ENCODE measurements at places on chromosomes 1 and 21.

DNA sequence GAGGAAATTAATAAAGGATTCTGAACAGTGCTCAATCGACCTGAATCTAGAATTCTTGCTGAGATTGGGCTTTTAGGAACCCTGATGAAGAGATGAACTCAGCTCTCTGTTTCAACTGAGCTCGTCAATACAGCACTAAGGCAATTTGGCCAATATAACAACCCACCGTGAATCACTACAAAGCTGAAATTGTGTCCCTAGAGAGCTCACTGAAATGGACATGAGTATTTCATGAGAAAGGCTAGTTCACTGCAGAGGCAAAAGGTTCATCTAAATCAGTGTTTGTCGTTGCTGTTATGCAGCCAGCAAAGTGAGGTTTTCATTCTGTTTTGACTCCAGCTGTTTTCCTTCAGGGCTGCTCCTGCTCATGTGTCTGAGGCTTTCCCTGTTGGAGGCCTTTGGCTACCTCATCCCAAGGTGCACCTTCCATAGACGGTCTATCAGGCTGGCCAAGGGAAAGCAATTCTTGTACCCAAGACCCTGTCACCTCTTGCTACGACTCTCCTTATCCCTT, 83.5 kb downstream of the URB2 start:
- DNase-seq, result no peak

GRCh38 chr21:35323947-35324346, 274.8 kb upstream of the RUNX1 start:
- DNase-seq, result no peak

DNA sequence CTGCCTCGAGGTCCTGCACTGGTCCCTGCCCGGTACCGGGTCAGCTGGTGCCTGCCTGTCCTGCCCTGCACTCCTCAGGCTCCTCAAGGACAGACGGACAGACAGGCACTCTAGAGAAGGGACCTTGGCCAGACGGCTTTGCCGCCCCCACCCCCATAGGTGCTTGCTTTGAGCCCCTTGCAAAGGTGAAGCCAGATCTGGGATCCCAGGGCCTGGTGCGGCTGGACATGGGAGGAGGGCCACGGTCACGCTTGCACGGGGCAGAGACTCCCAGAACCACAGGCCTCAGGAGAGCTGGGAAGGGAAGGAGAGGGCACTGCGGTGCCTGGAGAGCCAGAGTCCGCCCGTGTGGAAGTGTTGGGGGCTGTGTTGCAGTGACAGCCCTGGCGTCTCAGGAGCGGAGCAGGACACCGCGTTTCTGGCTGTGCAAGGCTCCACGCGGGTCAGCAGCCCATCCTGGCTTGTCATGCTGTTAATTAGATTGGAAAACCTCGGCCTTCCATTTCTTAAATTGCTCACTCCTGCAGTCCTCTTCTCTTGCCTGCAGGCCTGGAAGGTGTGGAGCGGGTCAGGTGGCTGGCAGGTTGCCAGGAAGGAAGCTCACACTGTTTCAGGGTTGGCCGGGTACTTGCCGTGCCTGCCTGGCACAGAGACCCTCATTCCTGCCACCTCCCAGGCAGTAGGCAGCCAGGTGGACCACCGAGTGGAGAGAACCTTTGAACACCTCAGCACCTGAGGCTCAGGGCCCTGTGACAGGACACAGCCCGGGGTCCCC, 16.3 kb downstream of the COL18A1 start:
- no peak for DNase-seq

- DNase-seq, result no peak
Observed at GRCh38 chr1:151939141-151939540, 29.8 kb upstream of the THEM4 start.

DNA sequence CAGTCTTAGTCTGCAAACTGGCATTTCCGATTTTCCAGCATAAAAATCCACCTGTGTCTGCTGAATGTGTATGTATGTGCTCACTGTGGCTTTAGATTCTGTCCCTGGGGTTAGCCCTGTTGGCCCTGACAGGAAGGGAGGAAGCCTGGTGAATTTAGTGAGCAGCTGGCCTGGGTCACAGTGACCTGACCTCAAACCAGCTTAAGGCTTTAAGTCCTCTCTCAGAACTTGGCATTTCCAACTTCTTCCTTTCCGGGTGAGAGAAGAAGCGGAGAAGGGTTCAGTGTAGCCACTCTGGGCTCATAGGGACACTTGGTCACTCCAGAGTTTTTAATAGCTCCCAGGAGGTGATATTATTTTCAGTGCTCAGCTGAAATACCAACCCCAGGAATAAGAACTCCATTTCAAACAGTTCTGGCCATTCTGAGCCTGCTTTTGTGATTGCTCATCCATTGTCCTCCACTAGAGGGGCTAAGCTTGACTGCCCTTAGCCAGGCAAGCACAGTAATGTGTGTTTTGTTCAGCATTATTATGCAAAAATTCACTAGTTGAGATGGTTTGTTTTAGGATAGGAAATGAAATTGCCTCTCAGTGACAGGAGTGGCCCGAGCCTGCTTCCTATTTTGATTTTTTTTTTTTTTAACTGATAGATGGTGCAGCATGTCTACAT, 2.5 kb upstream of the OLFML3 start:
- DNase-seq, result no peak

GRCh38 chr1:87137342-87137739, 191.3 kb upstream of the LMO4 start:
- no peak for DNase-seq

DNA sequence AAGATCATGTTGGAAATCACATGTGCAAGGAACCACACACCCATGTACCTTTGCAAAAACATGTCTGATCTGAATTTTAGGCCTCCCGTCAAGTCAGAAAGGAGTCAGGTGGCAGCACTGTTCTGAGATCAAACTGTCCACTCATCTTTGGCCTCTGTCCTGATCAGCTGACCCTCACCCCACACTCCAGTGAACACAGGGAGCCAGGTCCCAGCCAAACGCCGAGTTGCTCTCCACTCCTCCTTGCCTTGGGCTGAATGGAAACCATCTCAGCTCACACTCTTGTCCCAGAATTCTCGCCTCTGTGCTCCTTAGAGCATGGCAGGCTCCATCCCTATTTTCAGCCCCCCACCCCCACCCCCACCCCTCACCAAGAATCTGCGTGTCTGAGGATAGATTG, 4.6 kb upstream of the RNF186 start:
- no peak for DNase-seq

- no peak for DNase-seq
Observed at GRCh38 chr1:41783189-41783639, 135.5 kb downstream of the HIVEP3 start.

- DNase-seq, result no peak
Observed at GRCh38 chr1:151994956-151995355, 1.3 kb upstream of the S100A10 start.

DNA sequence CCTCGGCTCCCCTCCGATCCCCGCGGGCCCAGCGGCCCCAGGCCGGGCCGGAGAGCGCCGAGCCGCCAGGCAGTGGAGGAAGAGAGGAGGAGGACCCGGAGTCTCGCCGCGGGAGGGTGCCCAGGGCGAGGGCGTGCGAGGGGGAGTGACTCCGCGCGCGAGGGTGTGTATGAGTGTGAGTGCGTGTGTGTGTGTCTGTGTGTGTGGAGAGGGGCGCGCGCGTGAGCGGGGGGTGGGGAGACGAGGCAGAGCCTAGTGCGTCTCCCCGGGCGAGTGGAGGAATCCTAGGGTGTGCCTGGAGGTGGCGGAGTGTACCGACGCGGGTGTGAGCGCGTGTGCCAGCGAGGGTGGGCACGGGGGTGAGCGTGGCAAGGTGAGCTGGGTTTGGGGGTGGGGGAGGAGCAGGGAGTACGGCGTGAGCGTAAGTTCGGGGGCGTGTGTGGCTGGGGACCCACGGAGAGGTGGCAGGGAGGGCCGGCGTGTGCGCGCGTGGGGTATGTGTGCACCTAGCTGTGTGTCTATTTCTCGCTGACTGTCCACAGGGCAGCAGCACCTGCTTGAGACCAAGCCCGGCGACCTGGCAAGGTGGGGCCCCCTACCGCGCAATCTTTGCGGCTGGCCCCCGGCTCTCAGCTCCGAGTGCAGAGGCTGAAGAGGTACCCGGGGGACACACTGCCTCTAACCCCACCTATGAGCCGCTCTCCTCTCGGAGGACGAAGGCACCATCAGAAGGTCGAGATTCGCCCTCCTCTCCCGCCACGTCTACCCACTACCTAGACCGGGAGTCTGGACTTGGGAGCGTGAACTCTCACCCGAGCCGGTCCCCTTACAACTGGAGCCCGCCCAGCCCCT, 784 bp upstream of the KCND3 start:
- no peak for DNase-seq

DNA sequence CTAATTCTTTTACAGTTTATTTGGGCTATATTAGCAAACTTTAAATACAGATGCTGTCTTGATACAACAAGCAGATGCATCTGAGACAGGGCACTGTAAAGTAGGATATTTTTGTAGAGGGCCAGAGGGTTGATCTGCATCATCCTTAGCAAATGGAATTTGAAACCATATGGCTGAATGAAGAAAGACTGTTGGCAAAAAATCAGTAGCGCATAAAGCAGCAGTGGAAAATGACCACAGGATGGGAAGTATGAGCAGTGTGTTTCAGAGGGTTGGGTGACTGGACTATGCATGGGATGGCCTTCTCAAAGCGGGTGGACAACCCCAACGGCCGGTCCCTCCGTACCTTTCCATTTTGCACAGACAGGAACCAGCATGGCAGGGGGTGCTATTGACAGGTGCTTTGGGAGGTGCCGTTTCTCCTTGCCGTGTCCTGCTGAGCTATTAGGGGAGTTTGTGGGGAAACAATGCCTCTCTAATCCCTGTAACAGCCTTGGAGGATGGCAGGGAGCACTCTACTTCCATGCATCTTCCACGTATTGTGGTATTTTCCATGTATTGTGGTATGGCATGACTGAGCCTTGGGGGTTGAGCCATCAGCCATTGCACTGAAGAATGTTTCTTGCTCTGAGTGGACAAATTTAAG, 5.9 kb downstream of the LRRC8B start:
- no peak for DNase-seq

Data from esophagus squamous epithelium (tissue), 5 donors.